Esophagus muscularis mucosa (tissue), 4 donors: ENCODE measurements at places on chromosomes 3 and 15. TPM values are rescaled to one million over a fixed set of nuclear protein-coding genes. Genes with fewer than 3 reads are reported as not detected.

The RASL12 gene
- total RNA-seq: 216 TPM

The TAMM41 gene
- 6.9 TPM for total RNA-seq

The NKTR gene
- total RNA-seq: 40.4 TPM

The FBXL22 gene
- total RNA-seq: 39.8 TPM

The CCR3 gene
- not detected for total RNA-seq

The TMC3 gene
- 0.99 TPM for total RNA-seq

The PAQR5 gene
- 0.32 TPM for total RNA-seq

The CDHR4 gene
- total RNA-seq: not detected

The RGMA gene
- 218 TPM for total RNA-seq

The SYNPR gene
- total RNA-seq: not detected

The IL17RE gene
- total RNA-seq: 1.2 TPM

The LYZL4 gene
- total RNA-seq: not detected

The BFSP2 gene
- total RNA-seq: not detected

The STRC gene
- total RNA-seq: under 0.01 TPM

The EFCAB12 gene
- 0.19 TPM for total RNA-seq

The RPP25 gene
- total RNA-seq: 7.1 TPM

The SLC22A13 gene
- 0.29 TPM for total RNA-seq

The ZPLD1 gene
- not detected for total RNA-seq

The PLCB2 gene
- 9.6 TPM for total RNA-seq

The CLDN11 gene
- total RNA-seq: 5.2 TPM

The AMIGO3 gene
- not detected for total RNA-seq

The SEMA3G gene
- 7.1 TPM for total RNA-seq

The IGF2BP2 gene
- 6.1 TPM for total RNA-seq

The ACKR2 gene
- 7.5 TPM for total RNA-seq

The KLHL40 gene
- not detected for total RNA-seq

The AEN gene
- total RNA-seq: 23.9 TPM

The GOLGA8K gene
- not detected for total RNA-seq

The RARB gene
- 51.9 TPM for total RNA-seq
